ENCODE measurements at places on chromosomes 6 and 20.

DNA sequence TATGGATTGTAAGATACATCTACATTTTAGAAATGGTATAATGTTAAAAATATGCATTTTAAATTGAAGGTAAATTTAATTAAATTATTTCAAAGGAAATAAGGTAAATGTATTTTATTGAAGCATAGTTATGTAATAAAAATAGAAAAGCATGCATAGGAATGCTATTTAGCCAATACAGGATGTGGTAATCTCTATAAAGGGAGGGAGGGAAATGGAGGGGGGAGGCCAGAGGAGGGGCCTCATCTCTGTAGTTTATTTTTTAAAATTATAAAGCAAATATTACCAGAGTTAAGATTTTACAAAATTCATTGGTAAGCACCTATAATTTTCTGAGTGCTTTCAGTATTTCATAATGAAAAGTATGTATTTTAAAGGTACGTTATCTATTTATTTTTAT lies 27.2 kb downstream of the SLC16A10 start:
- no peak for DNase-seq

GRCh38 chr6:82275686-82276085 lies 28.1 kb upstream of the IBTK start:
- DNase-seq: no peak

DNA sequence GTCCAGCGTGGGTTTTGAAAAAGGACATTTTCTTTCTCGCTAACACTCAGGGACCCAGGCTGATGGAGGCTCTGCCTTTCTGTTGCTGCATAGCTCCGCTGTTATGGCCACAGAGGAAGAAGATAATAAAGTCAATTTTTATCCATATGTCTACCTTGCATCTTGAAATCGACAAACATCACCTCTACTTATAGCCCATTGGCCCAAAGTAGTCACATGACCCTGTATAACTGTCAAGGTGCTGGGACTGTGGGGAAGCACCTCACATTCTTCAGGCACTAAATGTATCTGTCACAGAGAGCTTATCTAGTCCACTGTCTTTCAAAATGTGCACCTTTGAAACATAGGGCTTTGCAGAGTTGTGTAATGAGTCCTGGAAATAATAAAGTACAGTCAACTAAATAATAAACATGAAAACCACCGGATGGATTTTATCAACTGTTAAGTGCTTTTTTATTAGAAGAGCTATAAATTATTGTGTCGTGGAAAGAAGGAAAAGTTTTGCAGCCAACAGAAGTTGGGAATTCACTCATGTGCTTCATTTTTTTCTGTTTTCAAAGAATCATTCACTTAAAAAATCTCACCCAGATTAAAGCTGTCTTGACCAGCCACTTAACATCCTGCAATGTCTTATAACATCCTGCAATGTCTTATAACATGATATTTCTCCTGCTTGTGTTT lies 47.7 kb upstream of the RCAN2 start:
- no peak for DNase-seq

- no peak for DNase-seq
Observed at GRCh38 chr6:21556968-21557721, 36.4 kb upstream of the SOX4 start.

DNA sequence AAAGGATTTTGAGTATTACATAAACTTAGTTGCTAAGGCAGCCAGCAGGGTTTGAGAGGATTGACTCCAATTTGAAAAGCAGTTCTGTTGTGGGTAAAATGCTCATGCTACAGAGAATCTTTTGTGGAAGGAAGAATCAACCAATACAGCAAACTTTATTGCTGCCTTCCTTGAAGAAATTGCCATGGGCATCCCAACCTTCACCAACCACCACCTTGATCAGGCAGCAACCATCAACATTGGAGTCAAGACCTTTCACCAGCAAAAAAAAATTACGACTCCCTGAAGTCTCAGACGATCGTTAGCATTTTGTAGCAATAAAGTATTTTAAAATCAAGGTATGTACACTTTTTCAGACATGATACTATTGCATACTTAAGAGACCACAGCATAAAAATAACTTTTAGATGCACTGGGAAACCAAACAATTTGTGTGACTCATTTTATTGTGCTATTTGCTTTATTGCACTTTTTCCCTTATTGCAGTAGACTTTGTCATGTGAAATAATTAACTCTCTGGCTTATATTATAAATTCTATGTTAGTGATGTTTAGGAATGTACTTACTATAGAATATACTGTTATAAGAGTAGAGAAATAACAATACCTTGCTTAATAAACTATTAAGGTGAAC lies 390.8 kb downstream of the CDKAL1 start:
- DNase-seq: no peak

GRCh38 chr6:106927531-106928398 lies 46.8 kb downstream of the CD24 start:
- peak; percentile 1 for DNase-seq

GRCh38 chr6:169530752-169531123 lies 171.1 kb downstream of the WDR27 start:
- no peak for DNase-seq

DNA sequence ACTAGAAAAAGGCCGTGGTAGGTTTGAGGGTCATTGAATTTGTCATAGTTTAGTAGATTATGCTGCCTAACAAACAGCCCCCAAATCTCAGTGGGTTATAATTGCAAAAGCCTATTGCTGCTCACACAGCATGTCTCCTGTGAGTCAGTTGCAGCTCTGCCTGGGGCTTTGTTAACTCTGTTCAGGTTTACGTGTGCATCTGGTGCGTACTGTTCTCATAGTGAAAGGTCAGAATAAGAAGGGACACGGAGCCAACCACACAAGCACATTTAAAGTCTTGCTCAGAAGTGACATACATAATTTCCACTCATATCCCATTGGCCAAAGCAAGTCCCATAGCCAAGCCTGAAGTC lies 48.1 kb upstream of the BMP2 start:
- no peak for DNase-seq

DNA sequence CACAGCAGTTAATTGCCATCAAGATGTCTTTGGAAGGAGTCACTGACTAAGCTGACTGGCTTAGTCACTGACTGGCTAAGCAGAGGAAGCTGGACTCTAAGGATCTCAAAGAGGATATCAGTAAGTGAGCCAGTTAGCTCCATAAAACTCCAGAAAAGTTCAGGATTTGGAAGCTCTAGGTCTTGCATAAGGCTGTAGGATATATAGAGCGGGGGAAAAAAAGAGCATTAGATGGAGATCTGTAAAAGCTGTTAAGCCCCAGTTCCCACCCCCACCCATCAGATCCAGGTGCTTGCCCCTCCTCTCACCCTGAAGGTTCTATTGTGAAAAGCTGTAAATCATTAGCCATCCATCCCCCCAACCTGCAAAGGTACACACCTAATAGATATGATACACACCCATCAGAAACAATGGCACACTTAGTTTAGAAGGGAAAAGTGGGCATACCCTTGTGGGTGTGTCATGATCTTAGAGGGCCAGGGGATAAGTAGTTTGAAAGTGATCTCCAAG lies 32.2 kb downstream of the CARMIL1 start:
- DNase-seq: no peak

- no peak for DNase-seq
Observed at GRCh38 chr6:84280030-84280429, 52.6 kb upstream of the CEP162 start.

DNA sequence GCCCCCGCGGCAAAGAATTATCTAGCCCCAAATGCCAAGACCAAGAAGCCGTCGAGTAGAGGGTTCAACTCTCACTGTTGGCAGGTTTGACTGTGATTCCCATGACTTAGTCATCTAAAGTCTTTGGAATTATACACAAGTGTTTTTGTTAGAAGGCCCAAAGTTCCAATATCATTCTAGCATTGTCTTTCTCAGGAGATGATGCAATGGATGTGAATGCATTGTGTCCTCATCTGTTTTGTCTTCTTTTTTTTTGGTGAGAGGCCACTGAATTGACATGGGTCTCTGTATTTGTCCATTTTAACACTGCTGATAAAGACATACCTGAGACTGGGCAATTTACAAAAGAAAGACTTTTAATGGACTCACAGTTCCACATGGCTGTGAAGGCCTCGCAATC lies 290.5 kb upstream of the ZFP64 start:
- no peak for DNase-seq

GRCh38 chr20:20740541-20740940 lies 28.1 kb upstream of the RALGAPA2 start:
- no peak for DNase-seq

- DNase-seq: peak; percentile 69
Observed at GRCh38 chr6:27502508-27503435, 29.9 kb upstream of the ZNF184 start.

DNA sequence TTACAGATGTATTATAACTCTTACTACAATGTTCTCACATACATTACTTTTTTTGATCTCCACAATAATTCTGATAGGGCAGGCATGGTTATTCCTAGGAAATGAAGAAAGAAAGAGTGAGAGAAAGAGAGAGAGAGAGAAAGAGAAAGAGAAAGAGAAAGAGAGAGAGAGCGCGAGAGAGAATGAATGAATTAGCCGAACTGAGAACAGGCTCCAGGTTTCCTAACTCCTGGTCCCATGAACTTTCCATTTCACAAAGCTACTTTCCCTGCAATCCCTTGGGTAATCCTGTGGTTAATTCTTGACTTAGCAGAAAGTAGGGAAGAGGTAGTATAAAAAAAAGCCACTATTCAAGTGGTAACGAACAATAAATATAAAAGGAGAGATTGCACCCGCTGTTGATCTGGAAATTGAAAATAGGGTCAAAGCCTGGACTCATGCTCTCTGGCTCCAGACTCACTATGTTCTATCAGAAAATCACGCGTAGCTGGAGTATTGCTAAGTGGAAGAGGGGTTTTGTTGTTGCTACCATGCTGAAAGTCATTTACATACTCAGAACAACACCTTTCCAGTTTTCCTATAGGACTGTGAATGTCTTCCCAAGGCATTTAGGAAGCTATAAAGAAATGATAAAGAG lies 131.2 kb downstream of the CCDC170 start:
- no peak for DNase-seq

- no peak for DNase-seq
Observed at GRCh38 chr6:107547451-107547840, 57.5 kb downstream of the SOBP start.

DNA sequence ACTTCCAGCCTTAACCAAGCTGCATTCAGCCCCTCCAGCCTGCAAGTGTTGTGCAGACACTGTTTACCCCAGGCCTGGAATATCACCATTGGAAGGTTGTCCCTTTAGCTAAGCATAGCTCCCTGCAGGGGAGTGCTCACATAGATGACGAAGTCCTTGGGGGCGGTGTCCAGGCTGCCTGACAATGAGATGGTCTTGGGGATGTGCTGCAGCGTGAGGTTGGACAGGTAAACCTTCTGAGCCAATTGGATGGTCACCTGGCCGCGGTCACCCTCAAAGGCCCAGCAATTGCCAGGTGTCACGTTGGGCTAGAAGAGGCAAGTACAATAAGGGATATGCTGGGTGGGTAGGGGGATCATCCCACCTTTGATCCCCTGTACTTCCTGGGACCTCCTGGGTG lies 18.6 kb downstream of the SUN5 start:
- DNase-seq: no peak

- DNase-seq: no peak
Observed at GRCh38 chr20:1450926-1451491, 15.6 kb downstream of the NSFL1C start.

DNA sequence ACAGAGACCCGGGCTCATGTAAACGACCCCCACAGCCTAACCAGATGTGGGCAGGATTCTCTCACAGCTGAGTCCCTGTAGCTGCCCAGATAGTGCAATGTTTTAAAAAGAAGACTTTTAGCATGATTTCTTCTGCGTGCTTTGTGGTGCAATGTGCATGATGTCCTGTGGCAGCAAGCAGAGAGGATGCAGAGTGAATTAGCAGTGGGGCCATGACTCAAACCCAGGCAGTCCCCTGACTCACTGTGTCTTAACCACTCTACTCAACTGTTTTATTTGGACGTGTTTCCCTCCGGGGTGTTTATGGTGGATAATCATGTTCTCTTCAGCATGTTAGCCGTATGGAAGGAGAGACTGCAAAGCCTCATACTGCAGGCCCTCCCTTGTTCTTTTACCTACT lies 247.9 kb downstream of the SLC24A3 start:
- DNase-seq: no peak

- no peak for DNase-seq
Observed at GRCh38 chr6:170022827-170023619, 267.9 kb downstream of the DLL1 start.

GRCh38 chr20:19823216-19823615 lies 65.2 kb downstream of the RIN2 start:
- no peak for DNase-seq

GRCh38 chr6:167529444-167530335 lies 204.8 kb downstream of the TTLL2 start:
- DNase-seq: no peak

DNA sequence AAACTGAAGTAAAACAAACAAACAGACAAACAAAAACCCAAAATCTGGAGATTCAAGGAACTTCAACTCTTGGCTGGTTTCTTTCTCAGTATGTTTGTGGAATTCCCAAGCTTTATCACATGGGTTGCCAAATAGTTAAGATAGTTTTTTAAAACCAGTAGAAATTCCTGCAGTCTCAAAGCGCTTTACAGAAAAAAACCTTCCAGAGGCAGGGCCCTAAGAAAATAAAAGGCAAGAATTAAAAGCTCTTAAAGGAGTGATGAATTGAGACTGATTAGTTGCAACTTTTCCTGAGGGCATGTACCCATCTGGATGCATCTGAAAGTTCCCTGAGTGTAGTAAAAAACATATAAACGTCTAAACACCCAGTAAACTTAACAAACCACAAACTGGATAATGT lies 25.9 kb upstream of the PTCHD4 start:
- no peak for DNase-seq
